Inflammatory macrophage (primary cell): ENCODE measurements at places on chromosomes 13 and 19.
A peak's percentile ranks its signal among the peaks of the same experiment; 100 is the strongest.

DNA sequence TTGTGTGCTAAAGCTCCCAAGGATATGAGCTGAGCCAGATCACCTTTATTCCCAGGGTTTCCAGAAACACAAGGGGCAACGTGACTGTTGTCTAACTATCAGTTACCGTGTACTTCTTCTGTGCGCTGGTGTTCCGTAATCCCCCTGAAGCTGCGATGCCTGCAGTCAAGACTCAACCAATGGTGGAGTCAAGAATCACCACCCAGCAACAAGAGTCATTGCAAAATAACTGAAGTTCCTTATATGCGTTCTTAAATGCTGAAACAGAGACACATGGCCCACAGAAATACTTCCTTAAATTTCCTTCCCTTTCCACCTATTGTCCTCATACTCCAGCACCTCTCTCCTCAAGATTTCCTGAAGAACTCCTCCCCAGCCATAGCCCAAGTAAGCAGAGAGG is 200.2 kb downstream of the KATNAL1 start:
- DNase-seq = peak; percentile 90

DNA sequence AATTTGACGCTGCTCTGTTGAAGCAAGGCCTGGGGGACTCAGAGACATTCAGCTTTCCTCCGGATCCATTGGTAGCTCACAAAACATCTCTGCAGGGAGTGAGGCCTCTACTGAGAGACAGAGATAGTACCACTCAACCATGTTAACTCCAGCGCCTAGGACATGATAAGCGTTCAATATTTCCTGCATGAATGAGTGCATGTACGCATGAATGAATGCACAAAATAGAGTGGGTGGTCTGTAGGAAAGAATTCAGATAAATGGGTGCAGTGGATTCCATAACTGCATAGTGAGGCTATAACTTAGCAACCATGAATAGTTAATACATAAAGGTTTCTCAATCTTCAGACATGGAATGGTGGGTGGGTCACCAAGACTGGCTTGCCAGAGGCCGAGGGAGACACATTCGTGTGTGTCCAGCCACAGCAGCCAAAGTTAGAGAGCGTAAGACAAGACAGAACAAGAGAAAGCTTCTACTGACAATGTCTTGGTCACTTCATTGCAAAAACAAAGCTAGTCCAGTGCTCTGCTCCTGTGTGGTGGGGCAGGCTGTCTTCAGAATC is 36.3 kb upstream of the RCBTB2 start:
- no peak for DNase-seq

DNA sequence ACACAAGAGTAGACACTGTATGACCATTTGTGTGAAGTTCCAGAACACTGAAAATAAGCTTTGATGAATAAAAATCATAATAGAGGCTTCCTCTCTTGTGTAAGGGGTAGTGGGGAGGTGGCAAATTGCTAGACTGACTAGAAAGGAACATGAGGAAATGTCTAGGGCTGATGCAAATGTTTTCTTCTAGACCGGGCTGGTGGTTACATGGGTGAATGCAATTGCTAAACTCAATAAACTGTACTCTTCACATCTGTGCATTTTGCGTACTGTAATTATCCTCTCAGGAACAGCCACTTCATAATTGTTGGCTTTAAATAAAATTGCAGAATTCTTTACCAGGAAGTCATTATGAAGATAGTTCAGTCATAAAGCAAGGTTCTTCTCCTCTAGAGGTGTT is 5.2 kb upstream of the KBTBD7 start:
- DNase-seq = peak; percentile 15

- DNase-seq = no peak
Measured at GRCh38 chr19:39032063-39032918, at the start of gene FBXO27. Gene FBXO27, minus strand, starts transcription at chr19:39032549. Its CDS starts 322 bp downstream, at chr19:39032227.
